Effector memory CD4-positive, alpha-beta T cell (primary cell): ENCODE measurements at places on chromosomes 16 and 17.

GRCh38 chr17:48804936-48805411 is 12.1 kb downstream of the TTLL6 start:
- DNase-seq: peak; percentile 31

- DNase-seq: no peak
Observed at GRCh38 chr17:22266231-22266630, 573.9 kb downstream of the KCNJ18 start.

GRCh38 chr16:57029161-57030160 is 40.1 kb downstream of the NLRC5 start:
- no peak for DNase-seq

DNA sequence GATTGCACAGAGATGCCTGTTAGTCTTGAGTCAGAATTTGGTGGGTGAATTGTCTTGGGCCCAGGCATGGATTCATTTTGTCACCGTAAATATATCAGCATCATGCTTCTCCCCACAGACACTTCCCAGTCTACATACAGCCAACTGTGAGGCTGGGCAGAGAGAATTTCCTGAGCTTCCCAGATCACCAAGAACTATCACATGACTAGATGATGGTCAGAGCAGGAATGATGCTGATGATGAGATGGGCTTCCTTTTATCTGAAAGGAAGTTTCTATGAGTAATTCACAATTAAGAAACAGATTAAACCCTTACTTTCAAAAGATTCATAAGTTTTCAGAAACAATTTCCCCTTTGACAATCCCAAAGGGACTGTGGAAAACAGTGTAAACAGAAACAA is 323 bp upstream of the KRTAP9-9 start:
- no peak for DNase-seq

DNA sequence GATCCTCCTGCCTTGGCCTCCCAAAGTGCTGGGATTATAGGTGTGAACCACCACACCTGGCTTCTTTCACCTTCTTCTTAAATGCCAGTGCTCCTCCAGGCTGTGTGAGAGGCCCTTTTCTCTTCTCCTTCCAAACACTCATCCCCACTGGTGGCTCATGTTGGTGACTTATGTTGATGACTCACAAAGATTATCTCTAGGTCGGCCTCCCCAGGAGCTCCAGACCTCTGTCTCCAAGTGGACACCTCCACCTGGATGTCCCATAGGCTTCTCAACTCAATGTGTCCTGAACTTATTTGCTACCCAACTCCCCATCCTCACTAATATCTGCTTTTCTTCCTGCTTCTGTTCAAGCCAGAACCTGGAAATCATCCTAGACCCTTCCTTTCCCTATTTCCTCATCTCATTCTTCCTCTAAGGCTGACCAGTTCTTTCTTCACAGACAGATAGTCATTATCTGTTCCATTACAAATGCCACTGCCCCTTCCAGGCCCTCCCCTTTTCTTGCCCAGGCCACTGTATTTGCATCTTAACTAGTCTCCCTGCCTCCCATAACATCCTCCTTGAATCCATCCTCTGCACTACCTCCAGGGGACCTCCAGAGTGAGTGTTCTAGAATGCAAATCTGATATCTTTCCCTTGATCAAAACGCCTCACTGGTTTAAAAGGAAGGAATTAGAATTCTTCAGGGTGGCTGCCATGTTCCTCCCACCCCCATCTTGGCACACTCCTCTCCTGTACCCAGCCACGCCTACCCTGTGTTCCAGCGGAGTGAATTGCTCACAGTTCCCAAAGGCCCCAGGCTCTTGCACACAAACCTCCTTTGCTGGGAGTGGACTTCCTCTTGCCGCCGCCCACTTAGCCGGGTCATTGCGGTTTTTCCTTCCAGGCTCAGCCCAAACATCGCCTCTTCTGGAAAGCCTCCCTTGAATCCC is 34.8 kb upstream of the FBXO47 start:
- no peak for DNase-seq

- DNase-seq: no peak
Observed at GRCh38 chr17:34763728-34764665, 184.6 kb downstream of the TMEM132E start.

DNA sequence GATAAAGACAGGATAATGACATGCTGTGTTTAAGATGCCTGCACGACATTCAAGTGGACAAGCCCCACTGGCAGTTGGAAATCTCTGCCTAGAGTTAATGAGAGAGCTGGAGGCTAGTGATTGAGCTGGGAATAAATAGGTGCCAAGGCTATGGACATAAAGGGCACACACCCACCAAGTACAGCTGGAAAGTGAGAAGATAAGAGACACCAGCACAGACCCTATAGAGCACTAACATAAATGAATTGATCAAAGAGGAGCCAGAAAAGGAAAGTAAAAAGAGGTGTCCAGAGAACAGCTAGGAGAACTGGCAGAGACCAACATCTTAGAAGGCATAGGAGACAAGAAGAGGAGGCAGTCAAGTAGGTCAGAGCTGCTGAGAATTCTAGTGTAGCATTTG is 101.2 kb downstream of the YPEL2 start:
- DNase-seq: no peak

- no peak for DNase-seq
Observed at GRCh38 chr17:47823519-47823918, 1.9 kb upstream of the OSBPL7 start.

DNA sequence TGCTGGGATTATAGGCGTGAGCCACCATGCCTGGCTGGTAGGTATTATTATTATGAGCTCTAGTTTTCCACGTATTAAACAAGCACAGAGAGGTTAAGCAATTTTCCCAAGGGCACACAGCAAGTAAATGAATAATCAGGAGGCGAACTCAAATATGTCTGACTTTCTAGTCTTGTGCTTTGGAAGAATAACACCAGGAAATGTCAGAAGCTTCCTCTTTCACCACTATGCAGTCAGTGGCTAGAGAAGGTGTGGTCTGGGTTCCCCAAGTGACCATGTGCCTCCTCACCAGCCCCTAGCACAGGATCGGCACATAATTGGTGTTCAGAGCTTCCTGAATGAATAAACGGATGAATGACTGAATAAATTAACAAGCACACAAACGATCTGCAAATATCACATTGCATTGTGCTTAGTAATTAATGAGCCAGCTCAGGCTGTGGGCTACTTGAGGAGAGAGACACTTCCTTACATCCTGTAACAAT is 21.6 kb upstream of the SCNN1B start:
- DNase-seq: no peak

- DNase-seq: no peak
Observed at GRCh38 chr17:67708378-67708777, 9.4 kb upstream of the NOL11 start.

DNA sequence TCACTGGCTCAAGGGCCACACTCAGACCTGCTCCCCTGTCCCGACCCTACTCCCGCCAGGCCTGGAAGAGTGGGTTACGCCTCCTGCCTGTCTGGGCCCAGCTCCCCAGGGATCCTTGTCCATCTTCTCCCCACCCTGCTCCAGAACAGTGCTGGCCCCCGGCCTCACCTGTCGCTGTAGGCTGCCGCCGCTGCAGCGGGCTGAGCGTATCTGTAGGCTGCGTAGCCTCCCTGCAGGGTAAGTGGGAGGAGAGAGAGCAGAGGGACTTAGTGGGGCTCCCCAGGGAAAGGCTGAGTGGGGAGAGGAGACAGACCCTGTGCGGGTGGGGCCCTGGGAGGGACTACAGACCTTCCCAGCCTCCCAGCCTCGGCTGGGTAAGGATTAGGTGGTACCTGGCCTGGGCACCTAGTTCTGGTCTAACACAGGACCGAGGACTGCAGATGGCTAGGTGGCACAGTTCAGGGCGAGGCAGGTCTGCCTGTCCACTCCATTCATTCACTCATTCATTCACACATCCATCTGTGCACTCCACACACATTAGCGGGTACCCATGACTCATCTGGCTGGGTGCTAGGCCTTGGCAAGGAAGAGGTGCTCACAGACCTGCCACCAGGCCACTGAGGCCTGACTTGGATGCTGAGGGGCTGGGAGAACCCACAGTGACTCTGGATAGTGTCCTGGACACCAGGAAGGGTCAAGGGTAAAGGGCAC is 20.9 kb downstream of the ENGASE start:
- no peak for DNase-seq

DNA sequence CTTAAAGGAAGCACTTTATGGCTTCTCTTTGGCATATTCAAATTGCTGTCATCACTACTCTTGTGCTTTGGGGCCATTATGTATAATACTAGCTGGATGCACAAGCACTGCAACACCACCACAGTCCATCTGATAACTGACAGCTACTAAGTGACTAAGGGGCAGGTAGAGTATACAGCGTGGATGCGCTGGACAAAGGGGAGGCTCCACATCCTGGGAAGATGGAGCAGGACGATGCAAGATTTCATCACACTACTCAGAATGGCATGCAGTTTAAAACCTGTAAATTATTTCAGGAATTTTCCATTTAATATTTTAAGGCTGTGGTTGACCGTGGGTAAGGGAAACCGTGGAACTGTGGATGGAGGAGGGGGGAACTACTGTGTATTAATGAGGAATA is 25.0 kb downstream of the MPRIP start:
- DNase-seq: no peak

GRCh38 chr17:68125111-68125870 is 89.8 kb downstream of the KPNA2 start:
- DNase-seq: no peak

- DNase-seq: no peak
Observed at GRCh38 chr16:20380782-20381181, 23.8 kb downstream of the PDILT start.

- DNase-seq: no peak
Observed at GRCh38 chr17:62064029-62064790, 868 bp downstream of the MED13 start.

GRCh38 chr16:31072540-31073141 is 1.4 kb downstream of the ZNF668 start:
- DNase-seq: no peak

DNA sequence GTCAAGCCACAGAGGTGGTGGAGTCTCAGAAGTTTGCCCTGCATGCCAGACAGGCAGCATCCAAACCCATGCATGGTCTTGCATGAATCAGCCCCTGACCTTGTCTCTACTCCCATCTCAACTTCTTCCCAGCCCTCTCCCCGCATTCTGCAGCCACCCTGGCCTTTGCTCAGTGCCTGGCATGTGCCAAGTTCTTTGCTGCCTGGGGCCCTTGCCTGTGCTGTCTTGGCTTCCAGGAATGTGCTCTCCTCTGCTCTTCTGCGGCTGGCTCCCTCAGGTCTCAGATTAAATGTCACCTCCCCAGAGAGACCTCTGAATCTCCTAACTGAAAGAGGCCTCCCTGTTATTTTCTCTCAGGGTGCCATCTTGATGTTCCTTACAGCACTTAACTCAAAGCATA is 17.6 kb downstream of the DRC3 start:
- DNase-seq: no peak
